ENCODE measurements at places on chromosomes 5 and 9.
A peak's percentile ranks its signal among the peaks of the same experiment; 100 is the strongest.

- DNase-seq, result no peak
Observed at GRCh38 chr5:78760770-78761169, 112.2 kb upstream of the LHFPL2 start.

- no peak for DNase-seq
Observed at GRCh38 chr5:81397176-81397575, 3.2 kb upstream of the ACOT12 start.

DNA sequence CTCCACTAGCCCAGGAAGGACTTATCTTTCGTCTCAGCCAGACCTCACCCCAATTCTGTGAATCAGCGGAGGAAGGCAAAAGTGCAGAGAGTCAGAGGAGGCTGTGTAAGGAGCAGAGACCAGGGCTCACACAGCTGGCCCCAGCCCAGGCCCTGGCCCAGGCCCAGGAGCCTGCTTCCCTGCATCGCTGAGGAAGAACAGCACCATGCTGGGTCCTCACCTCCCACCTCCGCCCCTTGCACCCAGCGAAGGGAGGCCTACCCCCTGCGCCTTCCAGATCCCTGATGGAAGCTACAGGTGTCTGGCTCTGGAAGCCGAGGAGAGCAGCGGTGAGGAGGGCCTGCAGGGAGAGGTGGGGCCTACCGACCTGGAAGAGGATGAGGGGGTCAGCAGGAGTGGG, 22.3 kb upstream of the SYNPO start:
- no peak for DNase-seq

DNA sequence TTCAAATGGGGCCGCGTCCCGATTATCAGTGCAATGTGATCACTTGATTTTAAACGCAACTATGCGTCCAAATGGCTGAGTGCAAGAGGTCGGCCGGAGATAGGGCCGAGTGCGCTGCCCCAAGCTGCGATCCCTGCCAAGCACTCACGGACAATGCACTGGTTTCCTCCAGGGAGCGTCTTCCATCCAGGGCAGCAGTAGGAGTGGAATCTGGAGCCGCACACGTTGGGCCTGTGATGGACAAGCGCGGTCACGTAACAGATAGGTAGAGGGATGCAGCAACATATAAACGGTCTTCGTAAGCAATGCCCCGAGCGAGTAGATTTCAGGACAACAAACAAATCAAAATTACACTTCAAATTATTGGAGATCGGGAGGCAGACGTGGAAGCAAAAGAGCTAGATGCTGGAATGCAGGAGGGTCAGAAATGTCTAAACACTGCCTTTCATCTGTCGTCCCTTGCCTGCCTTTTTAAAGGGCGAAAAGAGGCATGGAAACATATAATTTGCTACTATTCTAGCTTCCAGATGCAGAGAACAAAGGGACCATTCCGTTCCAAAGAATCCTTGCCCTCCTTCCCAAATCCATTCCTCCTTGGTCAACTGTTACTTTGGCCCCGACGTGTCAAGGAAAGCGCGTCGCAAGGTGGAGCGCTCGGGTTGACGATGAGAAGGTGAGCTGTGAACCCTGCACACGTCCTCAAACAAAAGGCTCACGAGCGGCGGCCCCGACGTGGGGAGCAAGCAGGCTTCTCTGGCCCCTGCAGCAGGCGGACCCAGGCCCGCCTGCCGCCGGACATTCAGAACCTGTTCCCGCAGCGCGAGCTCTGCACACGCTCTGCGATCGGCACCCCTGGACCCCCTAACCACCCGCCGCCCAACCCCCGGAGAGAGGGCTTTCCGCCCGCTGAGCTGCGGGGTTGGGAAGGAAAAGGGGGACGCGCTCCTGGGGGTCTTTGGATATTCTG, 1.5 kb downstream of the FBN2 start:
- DNase-seq, result no peak

DNA sequence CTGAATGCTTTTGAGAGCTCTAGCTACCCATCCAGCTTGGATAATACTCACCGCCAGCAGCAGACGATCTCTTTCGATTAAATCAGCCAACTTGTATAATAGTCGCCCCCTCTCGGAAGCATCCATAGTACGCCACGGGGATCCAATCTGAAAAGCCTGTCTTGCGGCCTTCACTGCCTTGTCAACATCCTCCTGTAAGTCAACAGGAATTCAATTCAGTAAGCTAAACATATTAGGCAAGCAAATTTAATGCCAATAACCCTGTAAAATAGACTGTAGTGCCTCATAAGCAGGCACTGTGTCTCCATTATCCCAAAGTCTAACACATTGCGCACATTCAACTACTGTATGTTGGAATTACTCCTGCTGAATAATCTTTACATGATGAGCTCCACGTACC, 22.0 kb downstream of the ALDH1A1 start:
- no peak for DNase-seq

DNA sequence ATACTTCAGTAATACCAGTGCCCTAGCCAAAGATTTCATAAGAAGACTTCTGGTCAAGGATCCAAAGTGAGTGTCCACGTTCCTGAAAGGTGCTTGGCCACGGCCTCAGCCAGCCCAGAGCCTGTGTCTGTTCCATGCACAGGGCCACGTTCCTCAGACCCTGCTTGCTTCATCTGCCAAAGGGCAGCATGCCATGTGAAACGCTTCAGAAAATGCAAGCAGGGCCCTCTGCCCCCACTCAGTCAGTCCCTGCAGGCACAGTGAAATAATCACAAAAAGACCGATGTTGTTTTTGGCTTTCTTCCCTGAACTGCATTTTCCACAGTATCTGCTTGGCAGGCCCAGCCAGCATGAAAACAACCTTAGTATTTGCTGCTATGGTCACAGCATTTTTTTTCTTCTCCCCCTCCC, 85.5 kb upstream of the CTSL start:
- no peak for DNase-seq

- no peak for DNase-seq
Observed at GRCh38 chr9:10172476-10172875, 440.3 kb downstream of the PTPRD start.

DNA sequence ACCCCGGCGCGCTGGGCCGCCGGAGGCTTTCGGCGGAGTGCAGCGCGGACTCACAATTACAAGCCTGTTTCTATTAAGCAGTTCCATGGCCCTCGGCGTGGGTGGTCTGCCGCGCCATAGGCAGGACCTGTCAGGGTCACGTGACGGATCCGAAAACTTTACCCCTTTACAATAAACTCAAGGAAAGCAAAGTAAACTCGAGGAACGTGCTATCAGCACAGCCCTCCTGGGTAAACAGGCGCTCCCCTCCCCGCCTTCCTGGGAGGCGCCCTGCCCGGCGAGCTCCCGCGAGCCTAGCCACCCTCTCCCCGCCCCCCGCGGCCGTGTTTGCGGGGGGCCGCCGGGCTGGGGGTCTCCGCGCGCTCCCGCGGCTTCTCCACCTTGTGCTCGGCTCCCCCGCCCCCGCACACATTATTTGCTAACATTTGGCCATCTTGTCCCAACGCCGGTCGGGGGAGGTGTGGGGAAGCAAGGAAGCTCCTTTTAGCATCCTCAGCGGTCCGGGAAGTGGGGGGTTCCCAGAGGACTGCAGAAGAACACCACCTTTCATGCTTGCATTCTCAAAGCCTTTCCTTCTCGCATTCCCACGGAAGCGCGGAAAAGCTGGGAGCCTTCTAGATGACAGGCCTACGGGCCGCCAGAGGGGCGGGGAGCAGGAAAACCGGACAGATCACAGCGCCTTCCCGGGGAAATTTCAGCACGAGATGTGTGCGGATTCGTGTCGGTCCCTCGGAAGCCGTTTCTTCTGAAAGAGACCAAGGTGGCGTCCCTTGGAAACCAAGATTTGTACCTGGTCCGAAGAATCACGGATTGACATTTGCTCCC, at the start of gene PTCH1:
Gene PTCH1, minus strand, starts transcription at position 238 of the 825 bp plus-strand sequence.
- peak; percentile 80 for DNase-seq

GRCh38 chr9:81759680-81760215, 70.4 kb upstream of the TLE1 start:
- DNase-seq, result no peak

DNA sequence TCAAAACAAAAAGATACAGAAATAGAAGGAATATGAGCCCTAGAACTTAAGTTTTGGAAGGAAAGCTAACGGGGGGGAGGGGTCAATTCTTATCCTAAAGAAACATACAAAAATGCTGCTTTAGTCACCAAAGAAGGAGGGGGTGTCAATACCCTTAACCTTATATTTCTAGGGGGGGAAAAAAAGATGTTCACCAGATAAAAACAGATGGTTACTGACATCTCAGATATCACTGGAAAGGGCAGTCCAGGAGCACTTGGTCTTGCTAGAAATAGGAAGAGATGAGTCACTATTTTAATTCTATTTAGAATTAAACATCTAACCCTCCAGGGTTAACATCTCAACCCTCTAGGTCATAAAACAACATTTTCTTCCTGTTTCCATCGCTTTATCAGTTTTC, 1.7 kb downstream of the DIAPH1 start:
- no peak for DNase-seq

- no peak for DNase-seq
Observed at GRCh38 chr9:124584631-124585030, 77.4 kb upstream of the NR5A1 start.
